ENCODE measurements at places on chromosomes 5 and 9. TPM values are rescaled to one million over a fixed set of nuclear protein-coding genes. Genes with fewer than 3 reads are reported as not detected.

- no peak for DNase-seq
Observed at GRCh38 chr5:119417891-119418605, 34.2 kb upstream of the HSD17B4 start.

- DNase-seq: no peak
Observed at GRCh38 chr9:82539856-82540579, 522.9 kb downstream of the RASEF start.

DNA sequence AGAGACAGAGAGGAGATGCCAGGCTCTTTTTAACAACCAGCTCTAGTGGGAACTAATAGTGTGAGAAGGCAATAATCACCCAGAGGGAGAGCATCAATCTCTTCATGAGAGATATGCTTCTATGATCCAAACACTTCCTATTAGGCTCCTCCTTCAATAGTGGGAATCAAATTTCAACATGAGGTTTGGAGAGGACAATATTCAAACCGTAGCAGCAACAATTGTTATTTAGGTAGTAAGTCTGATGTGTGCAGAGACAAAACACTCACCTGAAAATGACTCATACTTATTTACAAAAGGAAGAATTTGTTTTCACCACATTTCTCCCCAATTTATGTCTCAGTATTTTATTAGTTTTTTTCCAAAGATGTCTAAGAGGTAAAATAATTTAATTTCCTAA, 144.3 kb downstream of the ST8SIA4 start:
- DNase-seq: no peak

DNA sequence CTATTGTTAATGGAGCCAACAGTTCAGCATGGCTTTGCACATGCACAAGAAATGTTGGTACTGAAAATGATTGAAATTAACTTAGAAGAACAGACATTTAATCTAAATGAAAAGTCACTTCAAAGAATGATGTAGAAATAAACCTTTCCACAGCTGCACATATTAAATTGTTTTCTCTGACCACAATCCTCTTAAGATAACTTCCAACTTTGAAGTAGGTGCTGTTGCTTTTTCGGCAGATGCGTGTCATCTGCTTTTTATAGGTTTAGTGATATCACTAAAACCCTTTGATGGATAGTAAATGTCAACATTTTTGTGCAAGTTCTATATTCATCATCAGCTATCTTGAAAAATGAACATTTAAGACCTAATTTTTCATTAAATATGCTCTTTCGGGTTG, 25.3 kb upstream of the SLC1A3 start:
- DNase-seq: no peak

DNA sequence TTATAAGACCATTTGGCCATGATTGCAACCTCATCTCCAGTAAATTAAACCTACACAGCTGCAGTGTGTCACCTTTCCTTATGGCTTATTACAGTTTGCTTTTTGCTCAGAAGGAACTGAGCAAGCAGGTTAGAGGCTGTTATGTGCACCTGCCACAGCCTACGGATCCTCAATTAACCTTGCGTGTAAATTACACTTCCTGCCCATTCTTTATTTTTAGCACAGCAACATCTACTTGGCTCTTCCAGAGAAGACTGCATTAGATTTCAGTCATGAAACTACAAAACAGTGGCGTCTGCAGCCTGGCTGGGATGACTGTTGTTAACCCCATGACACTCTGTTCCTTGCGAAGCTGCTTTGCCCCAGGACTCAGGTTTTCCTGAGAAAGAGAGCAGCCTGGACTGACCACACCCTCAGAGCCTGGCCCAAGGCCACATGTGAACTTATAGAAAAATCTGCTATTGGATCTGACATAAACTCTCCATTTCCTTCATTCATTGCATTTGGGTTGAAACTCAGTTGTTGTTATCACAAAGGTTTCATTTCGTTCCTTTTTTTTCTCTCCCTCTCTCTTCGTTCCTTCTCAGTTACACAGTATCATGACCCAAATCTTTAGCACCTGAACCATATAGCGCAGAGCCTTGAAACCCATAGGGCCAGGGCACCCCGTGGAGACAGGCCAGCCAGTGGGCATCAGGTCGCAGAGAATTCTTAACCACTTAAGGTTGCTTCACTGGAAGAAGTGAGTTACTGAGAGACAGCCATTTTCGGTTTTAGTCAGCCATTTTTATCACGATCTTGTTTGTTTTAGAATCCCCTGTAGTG, 138.6 kb downstream of the PALM2AKAP2 start:
- DNase-seq: no peak

DNA sequence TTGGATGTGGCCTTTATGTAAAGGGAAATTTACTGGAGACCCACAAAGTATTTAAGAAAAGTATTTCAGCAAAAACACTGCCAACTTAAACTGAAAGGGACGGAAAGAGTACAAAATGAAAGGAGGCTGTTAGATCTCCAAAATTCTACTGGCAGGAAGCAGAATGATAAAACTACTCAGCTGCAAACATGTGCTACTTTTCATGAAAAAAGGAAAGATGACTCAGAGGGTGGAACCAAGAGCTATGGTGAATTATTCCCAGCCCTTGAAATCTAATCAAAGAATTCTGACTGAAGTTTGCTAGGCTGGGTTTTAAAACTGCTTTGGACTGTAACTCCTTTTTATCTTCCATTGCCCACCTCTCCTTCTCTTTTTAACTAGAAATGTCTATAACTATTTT, 58.6 kb upstream of the ZBED3 start:
- DNase-seq: no peak

- no peak for DNase-seq
Observed at GRCh38 chr5:57246426-57246825, 72.6 kb downstream of the GPBP1 start.

DNA sequence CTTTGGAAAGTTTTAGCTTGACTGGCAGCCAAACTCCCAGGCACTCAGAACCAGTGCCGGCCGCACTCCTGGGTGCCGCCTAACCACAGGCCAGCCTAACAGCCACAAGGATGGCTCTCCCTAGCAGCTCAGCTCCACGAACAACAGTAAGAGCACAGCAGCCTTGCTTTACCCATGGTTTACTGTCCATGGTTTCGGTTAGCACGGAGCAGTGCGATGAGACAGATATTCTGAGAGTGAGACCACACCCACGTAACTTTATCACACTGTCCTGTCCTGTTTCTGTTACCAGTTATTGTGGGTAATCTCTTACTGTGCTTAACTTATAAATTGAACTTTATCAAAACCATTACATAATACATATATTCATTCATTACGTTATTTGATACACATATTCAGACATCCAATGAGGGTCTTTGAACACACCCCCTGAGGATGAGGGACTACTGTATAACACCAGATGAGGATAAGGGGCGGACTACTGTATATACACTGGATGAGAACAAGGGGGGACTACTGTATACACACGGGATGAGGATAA, 12.4 kb downstream of the CLPTM1L start:
- DNase-seq: no peak

DNA sequence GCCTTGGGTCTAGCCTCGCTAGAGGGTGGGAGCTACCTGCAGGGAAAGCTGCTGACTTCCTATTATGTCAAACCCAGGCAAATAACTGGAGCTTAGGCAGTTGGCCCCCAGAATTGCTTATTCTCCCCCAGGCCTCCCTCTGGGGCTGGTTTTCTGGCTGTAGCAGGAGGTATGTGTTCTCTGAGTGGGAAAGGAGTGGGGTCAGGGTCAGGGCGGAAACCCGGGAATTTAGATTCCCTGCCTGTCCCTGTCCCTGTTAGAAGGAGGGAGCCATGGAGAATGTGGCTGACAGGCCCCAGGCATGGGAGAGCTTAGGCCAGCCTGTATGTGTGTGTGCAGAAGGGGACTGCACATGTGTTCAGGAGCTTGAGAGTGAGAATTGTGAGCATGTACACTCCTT, 13.6 kb upstream of the CXXC5 start:
- no peak for DNase-seq

- DNase-seq: no peak
Observed at GRCh38 chr5:10339058-10339811, 14.3 kb upstream of the MARCHF6 start.

DNA sequence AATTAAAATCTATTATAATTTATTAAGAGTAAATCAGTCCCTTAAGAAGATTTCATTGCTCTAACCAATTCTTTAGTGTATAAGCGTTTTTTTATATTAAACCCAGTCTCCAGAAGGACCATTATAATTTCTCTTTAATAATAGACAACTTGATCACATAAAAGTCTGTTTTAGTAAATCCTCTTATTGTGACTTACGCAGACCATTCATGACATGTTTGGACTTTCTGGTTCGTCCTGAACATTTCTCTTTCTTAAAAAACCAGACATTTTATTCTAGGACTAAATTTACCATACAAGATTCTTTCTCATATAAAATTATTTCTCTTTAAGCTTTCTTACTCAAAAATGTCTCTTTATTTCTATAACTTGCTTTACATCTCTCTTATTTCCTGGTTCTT, 196.2 kb upstream of the RAI14 start:
- no peak for DNase-seq

DNA sequence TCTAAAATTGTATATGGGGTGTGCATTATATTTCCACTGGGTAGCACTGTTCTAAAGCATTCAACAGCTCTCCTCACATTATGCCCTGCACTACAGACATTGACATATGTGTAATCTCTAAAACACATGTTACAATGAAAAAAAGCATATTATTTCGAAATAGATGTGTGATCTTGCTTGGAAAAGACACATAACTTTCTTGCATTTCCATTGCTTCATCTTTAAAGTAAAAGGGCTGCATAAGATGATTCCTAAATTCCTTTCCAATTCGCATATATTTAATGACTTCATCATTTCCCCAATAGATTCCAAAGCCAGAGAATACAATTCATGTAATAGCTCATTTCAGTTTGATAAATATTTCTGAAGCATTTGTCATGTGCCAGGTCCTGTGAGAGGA, 566.9 kb downstream of the PDE4D start:
- DNase-seq: no peak

DNA sequence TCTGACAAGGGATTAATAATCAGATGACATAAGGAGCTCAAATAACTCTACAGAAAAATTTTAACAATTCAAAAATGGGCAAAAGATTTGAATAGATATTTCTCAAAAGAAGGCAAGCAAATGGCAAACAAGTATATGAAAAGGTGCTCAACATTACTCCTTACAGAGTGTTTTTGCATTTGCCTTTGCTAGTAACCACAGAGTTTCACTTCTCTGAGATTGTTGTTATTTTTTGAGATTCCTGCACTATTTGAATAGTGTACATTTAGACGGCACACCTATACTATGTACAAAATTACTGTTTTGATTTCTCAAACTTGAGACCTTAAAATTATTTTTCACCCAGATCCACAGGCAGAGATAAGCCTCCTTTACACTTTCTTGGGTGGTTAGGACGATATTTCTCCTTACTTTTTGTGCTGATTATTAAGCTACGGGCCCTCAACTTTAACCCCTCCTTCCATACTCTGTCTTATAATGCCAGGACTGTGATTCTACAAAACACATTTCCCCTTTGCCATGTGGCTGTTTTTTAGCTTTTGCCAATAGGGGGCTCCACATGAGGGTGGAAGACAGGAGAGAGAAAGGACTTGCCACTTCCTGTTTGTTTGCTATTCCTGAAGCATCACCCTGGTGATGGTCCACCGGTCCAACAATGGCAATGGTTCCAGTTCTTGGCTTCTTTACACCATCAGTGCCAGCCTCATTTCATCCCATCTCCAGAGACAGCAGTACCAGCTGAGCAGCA, 65.0 kb upstream of the DAP start:
- DNase-seq: no peak

The PPP1R26 gene
- 13.6 TPM for polyA plus RNA-seq

The CMBL gene
- 20.8 TPM for polyA plus RNA-seq

The FCN1 gene
- polyA plus RNA-seq: 3.2 TPM

The UCK1 gene
- polyA plus RNA-seq: 36.5 TPM

The SLC34A3 gene
- polyA plus RNA-seq: not detected

The ZBTB26 gene
- polyA plus RNA-seq: 1.3 TPM

Measured in heart left ventricle (tissue), 16 donors.